Fibroblast of skin of right biceps (primary cell): ENCODE measurements at places on chromosomes 5 and 9.

- no peak for DNase-seq
Measured at GRCh38 chr9:101478444-101478843, 42.9 kb upstream of the ALDOB start.

DNA sequence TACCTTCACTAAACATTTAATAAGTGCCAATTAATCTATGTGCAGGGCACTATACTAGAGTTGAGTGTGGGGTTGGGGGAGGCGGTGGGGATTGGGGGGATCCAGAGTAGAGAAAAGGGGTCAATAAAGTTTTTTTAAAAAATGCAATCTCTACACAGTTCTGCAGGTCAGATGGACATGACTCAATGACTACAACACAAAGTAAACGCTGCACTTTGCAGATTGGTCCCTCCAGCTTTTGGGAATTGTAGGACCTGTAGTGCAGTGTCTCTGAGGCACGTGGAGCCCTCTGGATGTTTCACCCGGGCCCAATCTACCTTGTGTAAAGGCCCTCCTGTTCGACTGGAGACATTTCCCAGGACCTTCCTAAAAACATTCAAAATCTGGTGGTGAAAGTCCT is 43.5 kb downstream of the SEMA6A start:
- no peak for DNase-seq

GRCh38 chr9:135249711-135250110 is 162.2 kb downstream of the OLFM1 start:
- no peak for DNase-seq

DNA sequence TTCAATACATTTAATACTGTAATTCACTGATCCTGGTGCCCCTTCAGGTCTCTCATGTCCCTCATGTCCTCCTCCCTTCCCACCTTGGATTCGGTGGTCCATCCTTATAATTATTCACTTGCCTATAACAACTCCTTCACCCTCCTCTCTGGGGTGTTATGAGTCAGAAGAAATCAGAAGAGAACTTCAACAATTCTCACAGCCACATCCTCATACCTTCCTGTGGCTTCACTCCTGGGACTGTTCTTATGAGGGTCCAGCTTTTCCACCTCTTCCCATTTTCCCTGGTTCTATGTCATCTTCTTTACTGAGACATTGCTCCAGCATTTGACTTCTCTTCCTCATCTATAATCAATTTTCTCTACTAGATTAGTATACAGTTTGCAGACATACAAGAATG is 406.1 kb downstream of the NR2F1-AS1 start:
- DNase-seq = no peak

GRCh38 chr9:38697776-38698300 is 22.1 kb downstream of the FAM240B start:
- no peak for DNase-seq

GRCh38 chr5:172640139-172640538 is 924 bp upstream of the NEURL1B start:
- DNase-seq = no peak

- peak; percentile 35 for DNase-seq
Measured at GRCh38 chr9:15244001-15244441, 63.0 kb downstream of the TTC39B start.

DNA sequence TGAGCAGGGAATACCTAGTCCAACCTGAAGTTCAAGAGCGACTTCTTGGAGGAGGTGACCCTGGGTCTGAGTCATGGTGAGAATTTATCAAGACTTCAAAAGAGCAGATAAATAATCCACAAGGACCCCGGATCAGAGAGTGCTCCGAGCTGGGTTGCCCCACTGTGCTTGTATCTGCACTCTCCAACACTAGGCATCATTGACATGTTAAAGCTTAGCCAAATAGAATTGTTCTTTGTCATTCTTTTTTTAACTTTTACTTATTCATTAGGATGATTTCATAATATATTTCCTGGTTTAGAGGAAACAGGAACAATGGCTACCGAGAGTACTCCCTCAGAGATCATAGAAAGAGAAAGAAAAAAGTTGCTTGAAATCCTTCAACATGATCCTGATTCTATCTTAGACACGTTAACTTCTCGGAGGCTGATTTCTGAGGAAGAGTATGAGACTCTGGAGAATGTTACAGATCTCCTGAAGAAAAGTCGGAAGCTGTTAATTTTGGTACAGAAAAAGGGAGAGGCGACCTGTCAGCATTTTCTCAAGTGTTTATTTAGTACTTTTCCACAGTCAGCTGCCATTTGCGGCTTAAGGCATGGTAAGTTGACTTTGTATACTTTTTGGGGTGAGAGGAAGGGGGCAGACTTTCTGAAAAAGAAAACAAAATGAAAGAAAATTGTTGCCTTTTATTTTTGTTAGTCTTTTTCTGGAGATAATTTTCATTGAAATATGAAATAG is at the start of gene CARD6:
CARD6 (plus strand) TSS at position 300 of the 738 bp plus-strand sequence; CDS start at position 316, 16 bp downstream.
- no peak for DNase-seq

- peak; percentile 87 for DNase-seq
Measured at GRCh38 chr9:18385696-18386490, 88.1 kb upstream of the ADAMTSL1 start.

DNA sequence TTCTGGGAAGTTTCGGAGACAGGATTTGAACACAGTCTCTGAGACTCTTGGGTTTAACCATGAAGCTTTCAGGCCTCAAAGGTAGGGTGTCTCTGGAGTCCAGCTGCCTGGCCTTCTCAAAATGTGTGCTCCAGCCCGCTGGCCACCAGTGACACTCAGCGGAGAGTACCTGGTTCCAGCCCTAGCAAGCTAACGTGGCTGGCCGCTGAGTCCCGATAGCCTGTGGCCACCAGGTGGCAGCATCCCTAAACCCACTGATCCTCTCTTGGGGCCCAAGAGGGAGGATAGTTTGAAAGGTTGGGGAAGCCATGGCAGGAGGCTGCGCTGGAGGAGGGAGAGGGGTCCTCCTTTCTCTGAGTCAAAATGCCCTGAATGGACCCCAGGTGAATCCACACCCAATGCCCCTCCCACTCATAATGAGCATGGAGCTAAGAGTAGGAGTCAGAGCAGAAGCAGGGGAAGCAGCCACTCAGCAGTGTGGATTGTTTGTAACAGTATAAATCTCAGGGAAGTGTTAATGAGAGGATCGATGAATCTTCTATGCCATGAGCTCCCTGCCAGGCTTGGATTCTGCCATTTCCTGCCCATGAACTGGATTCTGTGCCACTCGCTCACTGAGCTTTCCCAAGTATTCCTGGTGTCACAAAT is 5.4 kb upstream of the TIFAB start:
- DNase-seq = peak; percentile 44

DNA sequence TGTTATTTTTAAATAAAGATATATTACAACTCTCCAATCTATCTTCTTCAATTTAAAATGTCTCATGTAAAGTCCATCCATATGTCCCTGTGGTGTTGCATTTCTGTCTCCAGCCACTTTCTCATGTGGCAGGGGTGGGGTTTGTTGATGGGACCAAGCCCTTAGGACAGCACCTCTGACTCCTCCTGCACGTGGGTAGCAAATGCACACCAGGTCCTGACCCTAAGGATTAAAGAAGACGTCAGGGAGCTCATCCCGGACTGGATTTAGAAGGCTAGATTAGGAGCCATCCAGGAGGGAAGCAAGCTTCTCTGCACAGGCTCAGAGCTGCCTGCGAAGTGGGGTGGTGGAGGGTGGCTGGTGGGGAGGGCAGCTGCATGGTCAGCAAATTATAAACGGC is 38.9 kb upstream of the FAM120AOS start:
- DNase-seq = no peak

GRCh38 chr5:179435731-179436315 is 90.6 kb upstream of the ADAMTS2 start:
- no peak for DNase-seq

GRCh38 chr5:31268256-31268655 is 74.8 kb downstream of the CDH6 start:
- no peak for DNase-seq

DNA sequence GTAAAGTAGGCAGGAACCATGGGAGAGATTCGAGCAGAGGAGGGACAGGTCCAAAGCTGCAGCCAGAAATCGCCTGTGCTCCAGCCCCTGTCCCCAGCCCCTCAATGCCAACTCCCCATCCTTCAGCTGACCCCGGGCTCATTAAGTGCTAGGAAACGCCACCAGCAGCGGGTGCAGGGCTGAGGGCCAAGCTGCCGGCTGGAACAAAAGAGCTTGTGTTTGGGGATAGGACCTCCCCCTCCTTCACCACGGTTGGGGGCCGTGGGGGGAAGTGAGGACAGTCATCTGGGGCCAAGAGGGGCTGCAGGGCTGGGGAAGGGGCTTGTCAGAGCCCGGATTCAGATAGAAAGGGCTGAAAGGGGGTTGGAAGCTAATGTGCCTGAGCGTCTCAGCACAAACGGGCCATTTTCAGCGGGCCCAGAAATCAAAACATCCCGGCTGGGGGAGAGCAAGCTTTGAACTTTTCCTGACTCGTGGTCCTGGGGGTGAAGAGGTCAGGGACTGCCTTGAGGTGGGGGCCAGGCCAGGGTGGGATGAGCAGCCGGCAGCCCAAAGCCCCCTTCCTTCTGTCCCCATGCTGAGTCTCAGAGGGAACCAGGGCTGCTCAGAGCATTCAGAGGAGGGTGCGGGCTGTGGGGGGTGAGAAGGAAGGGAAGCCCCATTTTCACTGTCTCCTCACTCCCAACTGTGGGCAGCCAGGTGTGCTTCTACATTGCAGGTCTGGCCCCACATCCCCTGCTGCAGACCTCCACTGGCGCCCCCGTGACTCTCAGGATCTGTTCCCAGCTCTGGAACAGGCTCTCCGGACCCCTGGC is 69.4 kb upstream of the DAB2IP start:
- no peak for DNase-seq

- DNase-seq = no peak
Measured at GRCh38 chr5:1759378-1759970, 40.2 kb downstream of the MRPL36 start.

DNA sequence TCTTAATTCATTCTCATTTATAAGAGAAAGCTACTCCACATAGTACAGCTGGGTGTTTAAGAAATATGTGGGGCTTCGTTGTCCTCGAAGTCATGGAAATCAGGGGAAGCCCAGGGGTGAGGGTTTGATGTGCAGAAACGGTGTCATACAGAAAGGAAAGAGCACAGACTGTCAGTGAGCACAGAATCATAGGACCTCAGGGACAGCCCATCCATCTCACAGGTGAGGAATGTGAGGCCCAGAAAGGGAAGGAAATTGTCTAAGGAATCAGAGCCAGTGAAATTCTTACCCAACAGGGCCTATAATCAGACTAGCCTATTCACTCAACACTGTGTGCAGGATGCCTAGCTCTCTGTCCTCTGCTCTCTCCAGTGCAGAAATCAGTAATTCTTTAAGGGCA is 535.6 kb downstream of the SPOCK1 start:
- DNase-seq = no peak

DNA sequence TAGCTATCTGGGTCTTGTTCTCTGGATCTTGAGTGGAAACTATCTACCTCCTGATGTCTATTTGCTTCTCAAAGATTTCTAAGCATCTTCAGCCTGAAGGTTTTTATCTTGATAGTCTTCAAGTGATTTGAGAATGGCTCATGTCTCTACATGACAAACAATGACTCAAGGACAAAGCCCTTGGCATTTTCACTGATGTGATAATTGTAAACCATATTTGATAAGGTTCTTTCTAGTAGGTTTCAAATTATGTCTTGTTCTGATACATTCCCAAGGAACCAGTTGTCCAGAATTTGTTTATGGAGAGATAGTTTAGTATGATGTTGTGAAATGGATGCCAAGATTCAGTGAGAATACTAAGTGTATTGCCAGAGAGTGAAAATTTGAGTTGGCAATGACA is 1079.3 kb upstream of the CDH9 start:
- DNase-seq = no peak
